Stimulated activated CD8-positive, alpha-beta memory T cell treated with anti-CD3 and anti-CD28 coated beads, Interleukin-15, amount 100 ng/mL, for 4 hours (primary cell): ENCODE measurements at places on chromosomes 2 and 18.

DNA sequence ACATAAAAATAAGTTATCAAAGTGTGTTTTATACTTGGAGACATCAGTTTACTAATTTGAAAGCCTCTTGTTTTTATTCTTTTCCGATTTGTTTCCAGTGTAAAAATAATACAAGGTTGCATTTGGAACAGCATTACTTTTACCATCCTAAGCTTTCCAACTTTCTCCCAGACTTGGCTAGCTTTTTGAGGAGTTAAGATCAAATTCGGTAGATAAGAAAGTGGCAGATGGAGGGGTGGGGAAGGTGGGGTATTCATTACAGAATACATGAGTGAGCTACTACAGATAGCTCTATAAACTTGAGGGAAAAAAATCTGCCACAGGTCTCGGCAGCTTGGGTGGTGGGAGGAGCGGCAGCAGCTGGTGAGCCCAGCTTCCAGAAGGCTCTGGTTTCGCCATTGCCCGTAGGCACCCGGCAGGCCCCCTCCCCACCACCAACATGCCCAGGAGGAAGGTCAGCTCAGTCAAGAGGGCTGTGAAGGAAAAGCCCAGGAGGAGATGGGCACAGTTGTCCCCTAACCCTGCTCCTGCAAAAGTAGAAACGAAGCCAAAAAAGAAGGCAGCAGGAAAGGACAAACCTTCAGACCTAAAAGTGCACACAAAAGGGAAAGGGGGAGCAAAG lies 18.6 kb upstream of the RMC1 start:
- DNase-seq: no peak

- no peak for DNase-seq
Measured at GRCh38 chr2:35495182-35495581, 860.4 kb upstream of the CRIM1 start.

DNA sequence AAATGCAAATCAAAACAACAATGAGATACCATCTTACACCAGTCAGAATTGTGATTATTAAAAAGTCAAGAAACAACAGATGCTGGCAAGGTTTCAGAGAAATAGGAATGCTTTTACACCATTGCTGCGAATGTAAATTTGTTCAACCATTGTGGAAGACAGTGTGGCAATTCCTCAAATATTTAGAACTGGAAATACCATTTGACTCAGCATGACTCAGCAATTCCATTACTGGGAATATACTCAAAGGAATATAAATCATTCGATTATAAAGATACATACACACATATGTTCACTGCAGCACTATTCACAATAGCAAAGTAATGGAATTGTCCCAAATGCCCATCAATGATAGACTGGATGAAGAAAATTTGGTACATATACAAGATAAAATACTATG lies 516.7 kb downstream of the ERBB4 start:
- no peak for DNase-seq

- DNase-seq: no peak
Measured at GRCh38 chr2:147665105-147665504, 179.7 kb upstream of the ACVR2A start.

- no peak for DNase-seq
Measured at GRCh38 chr2:231409776-231410175, 14.3 kb downstream of the B3GNT7 start.

DNA sequence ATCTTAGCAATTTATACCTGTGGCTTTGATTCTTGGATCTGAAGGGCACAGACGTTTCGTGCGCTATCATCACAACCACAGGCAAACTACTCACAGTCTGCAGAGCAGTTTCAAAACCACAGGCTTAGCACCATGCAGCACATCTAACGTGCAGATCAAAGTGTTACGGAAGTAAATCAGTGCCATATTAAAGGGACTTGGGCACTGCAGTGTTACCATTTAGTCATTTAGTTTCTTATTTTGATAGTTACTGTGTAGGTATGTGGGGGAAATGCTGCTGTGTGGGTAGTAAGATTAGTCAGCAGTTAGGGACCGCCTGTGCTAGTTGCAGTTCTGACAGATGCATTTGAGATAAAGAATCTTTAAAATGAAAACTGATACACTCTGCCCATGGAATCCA lies 384.0 kb downstream of the NBAS start:
- DNase-seq: peak; percentile 29

GRCh38 chr2:42084231-42084671 lies 36.4 kb downstream of the PKDCC start:
- no peak for DNase-seq

GRCh38 chr2:157840568-157841156 lies 35.5 kb downstream of the ACVR1 start:
- DNase-seq: no peak

DNA sequence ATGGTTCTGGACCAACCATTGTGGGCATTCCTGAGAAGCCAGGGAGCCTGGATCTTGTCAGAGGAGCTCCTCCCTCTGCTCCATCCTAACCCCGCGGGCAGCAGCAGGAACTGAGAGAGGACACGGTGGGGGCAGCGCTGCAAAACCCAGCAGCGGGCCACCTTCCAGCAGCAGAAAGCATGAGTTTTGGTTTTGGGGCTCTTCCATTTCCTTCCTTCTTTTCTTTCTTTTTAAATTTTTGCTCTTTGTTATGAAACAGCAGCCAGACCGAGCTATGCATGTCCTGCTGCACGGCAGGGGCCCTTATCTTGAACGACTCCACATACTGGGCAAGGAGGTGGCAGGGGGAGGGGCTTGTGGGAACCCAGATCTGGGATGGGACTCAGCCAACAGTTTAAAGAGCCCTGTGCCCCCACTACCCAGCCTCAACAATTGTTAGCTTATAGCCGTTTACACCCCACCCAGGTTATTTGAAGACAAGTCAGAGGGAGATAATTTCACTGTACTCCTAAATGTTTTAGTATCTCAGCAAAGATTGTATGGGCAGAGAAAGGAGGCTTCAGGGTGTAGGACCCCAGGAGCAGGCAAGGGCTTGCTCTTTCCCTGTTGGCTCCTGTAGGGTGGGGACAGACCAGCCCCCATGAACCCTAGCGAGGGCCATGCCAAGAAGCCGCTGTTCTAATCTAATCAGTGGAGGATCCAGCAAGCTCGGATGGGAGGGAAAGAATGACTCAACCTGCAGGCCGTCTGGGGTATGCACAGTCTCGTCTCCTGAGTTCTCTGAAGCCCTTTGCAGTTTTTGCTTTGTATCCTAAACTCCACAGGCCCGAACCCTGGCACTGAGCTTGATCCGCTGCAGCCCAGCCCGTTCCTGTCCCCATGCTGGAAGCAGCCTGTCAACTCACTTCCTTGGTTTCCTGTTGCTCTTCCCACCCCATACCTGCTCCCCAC lies 75.3 kb downstream of the LRRFIP1 start:
- peak; percentile 48 for DNase-seq

DNA sequence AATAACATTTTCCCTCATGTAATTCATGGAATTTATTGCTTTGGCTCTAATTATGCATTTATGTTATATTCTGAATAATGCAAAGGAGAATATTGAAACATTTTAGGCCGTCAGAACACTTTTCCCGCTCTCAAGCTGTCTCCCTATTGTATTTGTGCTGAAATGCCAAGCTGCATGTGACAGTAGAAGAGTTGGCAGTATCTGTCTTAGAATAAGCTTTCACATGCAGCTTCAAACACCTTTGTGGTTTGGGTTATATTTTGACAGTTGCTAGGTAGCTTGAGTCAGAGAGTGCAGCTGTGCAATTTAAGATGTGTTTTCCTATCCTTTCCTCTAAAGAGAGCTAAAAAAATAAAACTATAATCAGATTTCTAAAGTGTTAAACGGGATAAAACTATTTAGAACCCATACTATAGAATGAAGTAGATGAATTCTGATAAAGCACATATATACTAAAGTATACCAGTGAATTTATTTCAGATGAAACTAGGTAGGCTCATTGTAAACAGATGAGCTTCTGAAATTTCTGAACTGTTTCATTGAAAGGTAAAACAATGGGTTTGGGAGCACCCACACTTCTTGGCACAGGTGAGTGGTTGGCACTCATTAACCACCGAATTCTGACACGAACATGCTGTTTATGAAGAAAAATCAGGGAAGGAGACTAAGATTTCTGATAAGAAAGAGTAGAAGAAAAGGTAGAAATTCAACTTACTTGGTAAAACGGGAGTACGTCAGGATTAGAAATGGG lies 43.4 kb downstream of the PLCL1 start:
- no peak for DNase-seq

DNA sequence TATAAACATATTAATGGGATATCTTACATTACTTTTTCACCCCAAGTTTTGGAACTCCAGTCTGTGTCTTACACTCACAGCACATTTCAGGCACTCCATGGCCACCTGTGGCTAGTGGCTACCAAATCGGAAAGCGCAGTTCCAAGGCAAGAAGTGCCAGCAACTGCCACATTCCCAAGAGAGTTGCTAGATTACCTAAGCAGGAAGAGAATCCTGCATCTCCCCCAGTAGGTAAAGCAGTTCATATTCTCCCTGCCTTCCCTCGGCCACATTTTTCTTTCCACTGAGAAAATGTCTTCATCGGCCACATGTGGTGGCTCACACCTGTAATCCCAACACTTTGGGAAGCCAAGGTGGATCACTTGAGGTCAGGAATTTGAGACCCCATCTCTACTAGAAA lies 62.8 kb downstream of the MEX3C start:
- DNase-seq: no peak

- no peak for DNase-seq
Measured at GRCh38 chr2:196839574-196839973, 30.4 kb upstream of the C2orf66 start.

DNA sequence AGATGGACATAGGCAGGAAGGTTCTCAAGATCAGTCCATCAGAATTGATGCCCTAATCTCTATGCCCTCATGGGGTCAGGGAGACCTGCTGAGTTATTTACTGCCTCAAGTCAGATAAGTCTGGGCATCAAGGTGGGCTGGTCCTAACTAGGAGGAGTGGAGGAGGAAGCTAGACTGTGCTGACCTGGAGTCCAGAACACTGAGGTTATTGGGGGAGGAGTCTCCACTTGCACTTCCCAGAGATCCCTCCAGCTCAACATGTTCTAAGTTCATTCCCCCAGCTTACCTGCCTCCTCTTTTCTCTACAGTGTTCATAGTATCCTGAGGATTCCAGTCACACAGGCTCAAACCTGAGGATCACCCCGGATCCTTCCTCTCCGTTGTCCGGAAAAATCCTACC lies 19.3 kb downstream of the EVA1A start:
- no peak for DNase-seq
